ENCODE measurements at places on chromosomes 5 and 9.

DNA sequence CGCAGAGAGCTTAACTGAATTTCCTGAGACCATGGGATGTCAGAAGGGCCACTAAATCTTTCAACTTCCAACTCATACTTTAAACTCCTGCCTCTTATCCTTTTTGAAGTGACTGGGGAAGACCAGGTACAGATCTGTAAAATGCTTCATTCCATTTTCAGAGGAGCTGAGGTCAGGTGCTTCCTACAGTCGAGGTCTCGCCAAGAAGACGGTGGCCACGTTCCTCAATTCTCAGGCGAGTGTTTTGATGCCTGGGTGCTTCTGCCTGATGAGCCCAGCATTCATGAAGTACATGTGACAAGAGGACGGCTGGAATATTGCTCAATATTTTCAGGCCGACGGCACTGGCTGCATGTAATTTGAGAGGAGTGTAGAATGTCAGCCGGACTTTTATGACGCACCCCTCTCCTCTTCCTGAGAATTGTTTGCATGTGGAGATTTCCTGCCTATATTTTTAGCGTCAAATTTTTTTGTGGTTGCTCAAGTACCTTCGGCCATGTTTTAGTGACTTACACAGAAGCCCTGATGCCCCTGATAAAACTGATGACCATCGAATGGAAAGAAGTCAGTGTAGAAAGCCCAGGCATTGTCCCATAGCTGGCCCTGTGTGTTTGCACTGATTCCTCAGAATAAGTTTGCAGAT is 38.8 kb upstream of the GLRX start:
- DNase-seq, result peak; percentile 50
- no peak overlapping the region for H3K4me3 ChIP-seq
- peaks cover 66% of the 10 kb centered on the region for H3K4me1 ChIP-seq

DNA sequence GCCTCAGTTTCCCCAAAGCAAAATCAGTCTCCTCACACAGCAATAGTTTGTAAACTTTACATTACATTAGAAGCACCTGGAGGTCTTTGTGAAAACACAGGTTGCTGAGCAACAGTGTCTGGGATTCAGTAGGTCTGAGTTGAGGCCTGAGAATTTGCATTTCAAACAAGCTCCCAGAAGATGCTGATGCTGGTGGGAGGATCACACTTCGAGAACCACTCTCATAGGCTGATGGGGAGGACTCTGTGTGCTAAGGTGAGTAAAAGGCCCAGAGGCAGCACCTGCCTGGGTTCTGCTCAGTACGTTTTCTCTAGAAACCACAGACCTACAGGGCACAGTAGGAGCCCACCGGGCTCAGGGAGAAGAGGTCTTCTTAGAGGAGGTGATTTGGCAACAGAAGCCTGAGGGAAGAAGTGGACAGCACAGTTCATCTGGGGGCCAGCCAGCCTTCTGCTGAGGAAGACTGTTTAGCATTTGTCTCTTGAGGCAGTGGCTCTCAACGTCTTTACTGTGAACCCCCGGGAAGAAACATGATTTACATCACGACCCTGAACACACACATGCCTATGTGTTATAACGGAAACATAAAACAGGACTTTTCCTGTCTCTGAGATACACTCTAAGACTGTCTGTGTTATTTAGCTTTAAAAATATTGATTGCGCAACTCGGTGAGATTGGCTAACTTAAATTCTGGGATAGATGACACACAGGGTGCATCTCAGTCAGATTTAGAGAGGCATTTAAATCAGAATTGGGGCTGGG is 24.8 kb upstream of the DENND1A start:
- no peaks in the 10 kb centered on the region for H3K27me3 ChIP-seq
- no peaks in the 10 kb centered on the region for H3K36me3 ChIP-seq
- DNase-seq, result no peak
- H3K4me1 ChIP-seq, result no peaks in the 10 kb centered on the region
- no peak overlapping the region for H3K27ac ChIP-seq

DNA sequence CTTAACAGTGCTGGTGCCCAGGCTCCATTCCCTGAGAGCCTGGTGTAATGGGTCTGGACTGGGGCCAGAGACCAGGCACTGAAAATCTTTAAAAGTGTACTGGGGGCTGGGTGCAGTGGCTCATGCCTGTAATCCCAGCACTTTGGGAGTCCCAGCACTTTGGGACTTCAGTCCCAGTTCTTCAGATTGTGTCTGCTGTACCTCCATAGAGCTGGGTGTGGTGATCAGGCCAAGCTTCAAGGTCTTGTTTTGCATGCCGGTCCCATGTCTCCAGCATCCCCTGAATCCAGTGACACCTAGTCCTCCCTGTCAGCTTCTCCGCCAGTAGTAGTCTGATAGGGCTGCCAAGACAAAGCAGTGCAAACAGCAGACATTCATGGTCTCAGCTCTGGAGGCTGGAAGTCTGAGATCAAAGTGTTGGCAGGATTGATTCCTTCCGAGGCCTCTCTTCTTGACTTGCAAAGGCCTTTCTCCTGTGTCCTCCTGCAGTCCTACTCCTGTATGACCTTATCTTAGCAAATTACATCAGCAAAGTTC is 108.2 kb downstream of the SYK start:
- H3K4me1 ChIP-seq, result no peaks in the 10 kb centered on the region
- no peak for DNase-seq
- H3K27me3 ChIP-seq, result no peaks in the 10 kb centered on the region
- H3K27ac ChIP-seq, result no peak overlapping the region
- H3K4me3 ChIP-seq, result no peak overlapping the region

GRCh38 chr9:34647084-34647403 is 569 bp downstream of the GALT start:
- peaks cover 40% of the 10 kb centered on the region for H3K4me1 ChIP-seq
- peak overlapping the region; percentile 79 for H3K27ac ChIP-seq
- peak overlapping the region; percentile 79 for H3K4me3 ChIP-seq
- peaks cover 16% of the 10 kb centered on the region for H3K36me3 ChIP-seq

- no peak overlapping the region for H3K27ac ChIP-seq
- H3K27me3 ChIP-seq, result no peaks in the 10 kb centered on the region
- no peak overlapping the region for H3K4me3 ChIP-seq
- DNase-seq, result no peak
Measured at GRCh38 chr9:99003308-99003707, 59.6 kb downstream of the COL15A1 start.

DNA sequence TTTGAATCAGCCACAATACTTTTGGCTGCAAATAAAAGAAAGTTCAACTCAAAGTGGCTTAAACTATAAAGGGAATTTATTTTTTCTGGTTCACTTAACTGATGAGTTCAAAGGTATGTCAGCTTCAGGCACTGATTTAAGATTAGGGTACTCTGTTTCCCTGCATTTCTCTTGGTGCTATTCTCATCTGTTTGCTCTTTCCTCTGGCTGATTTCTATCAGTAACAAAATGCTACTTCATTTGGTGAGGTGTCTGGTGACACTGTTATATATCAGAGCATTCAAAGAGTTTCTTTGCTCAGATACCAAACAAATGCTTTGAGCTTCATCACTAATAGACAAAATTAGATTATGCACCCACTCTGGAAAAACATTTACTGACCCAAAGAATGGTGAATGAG is 65.9 kb upstream of the HTR4 start:
- no peaks in the 10 kb centered on the region for H3K36me3 ChIP-seq
- no peak for DNase-seq
- H3K27ac ChIP-seq, result no peak overlapping the region
- H3K4me1 ChIP-seq, result no peaks in the 10 kb centered on the region
- no peak overlapping the region for H3K4me3 ChIP-seq
- no peaks in the 10 kb centered on the region for H3K27me3 ChIP-seq

DNA sequence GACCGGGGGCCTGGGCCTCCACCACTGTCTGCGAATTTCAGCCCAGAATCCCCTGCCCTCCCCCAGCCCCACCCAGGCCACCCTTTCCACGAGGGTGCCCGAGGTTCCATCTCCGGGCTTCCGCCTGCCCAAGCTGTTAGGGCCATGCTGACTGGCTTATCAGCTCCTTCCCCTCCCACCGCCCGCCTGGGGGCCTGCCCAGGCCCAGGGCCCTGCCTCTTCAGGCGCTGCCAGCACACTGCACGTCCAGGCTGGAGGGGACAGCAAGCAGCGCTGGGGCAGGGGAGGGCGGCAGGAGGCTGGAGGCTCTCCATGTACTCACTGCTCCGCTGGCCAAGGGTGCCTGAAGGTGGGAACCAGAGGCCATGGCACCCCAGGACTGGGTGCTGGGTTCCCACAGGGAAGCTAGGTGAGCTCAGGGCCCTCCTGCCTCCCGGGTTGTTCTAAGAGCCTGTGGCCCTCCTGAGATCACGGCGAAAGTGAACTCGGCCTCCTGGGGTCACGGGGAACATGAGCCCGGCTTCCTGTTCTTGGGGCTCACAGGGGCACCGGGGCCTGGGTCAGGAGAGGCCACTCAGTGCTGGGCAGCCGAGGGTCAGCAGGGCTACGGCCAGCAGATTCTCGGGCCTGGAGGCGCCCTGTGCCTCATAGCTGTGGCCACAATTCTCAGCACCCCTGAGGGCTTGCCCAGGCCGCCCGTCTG is 57.7 kb upstream of the EGFL7 start:
- no peak for DNase-seq
- no peaks in the 10 kb centered on the region for H3K36me3 ChIP-seq
- no peaks in the 10 kb centered on the region for H3K27me3 ChIP-seq
- no peaks in the 10 kb centered on the region for H3K4me1 ChIP-seq

DNA sequence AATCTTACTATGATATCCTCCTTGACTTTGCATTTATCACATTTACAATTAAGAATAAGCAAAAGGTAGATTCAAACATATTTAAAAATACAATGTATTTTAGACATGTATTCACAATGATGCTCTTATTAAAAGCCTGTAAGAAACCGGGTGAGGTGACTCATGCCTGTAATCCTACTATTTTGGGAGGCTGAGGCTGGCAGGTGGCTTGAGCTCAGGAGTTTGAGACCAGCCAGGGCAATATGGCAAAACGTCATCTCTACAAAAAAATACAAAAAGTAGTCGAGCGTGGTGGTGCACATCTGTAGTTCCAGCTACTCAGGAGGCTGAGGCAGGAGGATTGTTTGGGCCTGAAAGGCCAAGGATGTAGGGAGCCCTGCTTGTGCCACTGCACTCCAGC is 618.4 kb downstream of the CDH18 start:
- no peaks in the 10 kb centered on the region for H3K27me3 ChIP-seq
- H3K4me1 ChIP-seq, result no peaks in the 10 kb centered on the region
- no peak overlapping the region for H3K4me3 ChIP-seq
- DNase-seq, result no peak
- no peak overlapping the region for H3K27ac ChIP-seq
- H3K36me3 ChIP-seq, result no peaks in the 10 kb centered on the region

GRCh38 chr9:136327304-136327974 is at the start of gene GPSM1:
Gene GPSM1 (plus strand): TSS chr9:136327539. CDS start chr9:136327696, 157 bp downstream.
- no peaks in the 10 kb centered on the region for H3K36me3 ChIP-seq
- DNase-seq, result no peak
- peak within 1 kb of the TSS; percentile 73 for H3K27ac ChIP-seq
- no peaks in the 10 kb centered on the region for H3K27me3 ChIP-seq

DNA sequence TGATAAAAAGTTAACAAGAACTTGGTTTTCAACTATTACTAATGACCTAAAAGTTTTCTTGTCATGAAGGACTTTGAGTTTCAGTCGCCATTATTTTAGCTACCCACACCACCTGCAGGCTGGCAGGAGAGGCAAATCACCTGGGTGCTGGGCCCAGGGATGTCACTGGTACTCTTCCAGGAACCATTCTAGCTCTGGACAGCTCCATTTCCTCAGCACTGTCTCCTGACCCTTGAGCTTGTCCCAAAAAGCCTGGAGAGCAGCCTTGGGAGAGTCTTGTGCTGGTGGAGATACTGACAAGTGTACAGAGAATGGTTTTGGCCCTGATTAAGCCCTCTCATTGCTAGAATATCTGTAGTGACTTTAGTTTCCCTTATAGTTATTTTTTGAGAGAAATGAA is 1924.1 kb upstream of the WWC1 start:
- H3K4me1 ChIP-seq, result no peaks in the 10 kb centered on the region
- H3K36me3 ChIP-seq, result no peaks in the 10 kb centered on the region
- H3K4me3 ChIP-seq, result no peak overlapping the region
- no peaks in the 10 kb centered on the region for H3K27me3 ChIP-seq
- no peak for DNase-seq

DNA sequence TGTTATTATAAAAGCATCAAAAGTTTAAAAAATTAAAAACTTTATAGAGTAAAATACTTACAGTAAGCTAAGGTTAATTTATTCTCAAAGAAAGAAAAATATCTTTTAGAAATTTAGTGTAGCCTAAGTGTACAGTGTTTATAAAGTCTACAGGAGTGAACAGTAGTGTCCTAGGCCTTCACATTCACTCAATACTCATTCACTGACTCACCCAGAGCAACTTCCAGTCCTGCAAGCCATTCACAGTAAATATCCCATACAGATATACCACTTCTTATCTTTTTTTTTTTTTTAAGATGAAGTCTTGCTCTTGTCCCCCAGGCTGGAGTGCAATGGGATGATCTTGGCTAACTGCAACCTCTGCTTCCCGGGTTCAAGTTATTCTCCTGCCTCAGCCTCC is 73.1 kb upstream of the FST start:
- H3K4me1 ChIP-seq, result no peaks in the 10 kb centered on the region
- no peak overlapping the region for H3K27ac ChIP-seq
- H3K27me3 ChIP-seq, result no peaks in the 10 kb centered on the region
- DNase-seq, result no peak

DNA sequence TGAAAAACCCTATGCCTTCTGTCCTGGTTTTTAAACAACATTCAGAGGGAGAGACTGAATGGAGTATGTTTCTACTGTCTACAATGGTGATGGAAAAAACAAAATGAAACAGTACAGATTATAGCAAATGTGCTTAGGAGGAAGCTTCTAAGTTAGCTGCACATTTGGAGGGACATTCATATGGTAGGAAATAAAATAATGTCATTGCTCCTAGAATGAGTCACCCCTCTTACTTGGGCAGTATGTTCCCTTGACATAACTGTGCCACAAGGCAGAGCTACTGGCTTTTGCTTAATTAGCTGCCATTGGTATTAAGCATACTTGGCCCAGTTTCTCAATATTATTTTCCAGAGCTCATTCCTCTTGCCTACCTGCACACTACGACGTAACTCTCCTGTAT is 128.9 kb downstream of the GDNF start:
- H3K4me1 ChIP-seq, result no peaks in the 10 kb centered on the region
- no peaks in the 10 kb centered on the region for H3K27me3 ChIP-seq
- DNase-seq, result no peak
- H3K27ac ChIP-seq, result no peak overlapping the region
- no peak overlapping the region for H3K4me3 ChIP-seq

GRCh38 chr9:121185774-121186403 is 15.8 kb downstream of the RAB14 start:
- H3K4me3 ChIP-seq, result no peak overlapping the region
- H3K27ac ChIP-seq, result no peak overlapping the region
- H3K27me3 ChIP-seq, result no peaks in the 10 kb centered on the region
- no peak for DNase-seq
- peaks cover 17% of the 10 kb centered on the region for H3K4me1 ChIP-seq
- H3K36me3 ChIP-seq, result peaks cover 5% of the 10 kb centered on the region

DNA sequence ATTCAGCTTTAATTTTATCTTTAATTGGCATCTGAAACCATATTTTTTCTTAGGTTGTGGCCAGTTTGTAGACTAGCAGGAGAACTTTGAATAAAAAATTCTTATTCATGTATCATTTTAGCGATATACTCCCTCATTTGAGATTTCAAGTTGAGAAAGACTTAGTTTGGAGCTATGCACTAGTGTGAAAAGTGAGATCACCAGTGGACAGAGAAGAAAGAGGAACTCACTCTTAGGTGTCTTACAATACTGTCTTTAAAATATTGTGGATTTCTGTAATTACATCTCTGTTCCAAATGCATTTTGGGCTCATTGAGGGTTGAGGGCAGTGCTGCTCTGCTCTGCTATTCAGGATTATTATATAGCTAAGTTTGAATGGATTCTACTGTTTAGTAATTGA is 54.7 kb downstream of the NAA35 start:
- H3K4me3 ChIP-seq, result no peak overlapping the region
- no peak for DNase-seq
- H3K27ac ChIP-seq, result no peak overlapping the region

All from thoracic aorta (tissue), 2 donors.